Activated T-cell treated with anti-CD3 and anti-CD28 coated beads for 48 hours (primary cell): ENCODE measurements at places on chromosomes 5 and 9.

- no peak for DNase-seq
These were observed 315.2 kb upstream of the ATP10B start for GRCh38 chr5:161167016-161167767.

DNA sequence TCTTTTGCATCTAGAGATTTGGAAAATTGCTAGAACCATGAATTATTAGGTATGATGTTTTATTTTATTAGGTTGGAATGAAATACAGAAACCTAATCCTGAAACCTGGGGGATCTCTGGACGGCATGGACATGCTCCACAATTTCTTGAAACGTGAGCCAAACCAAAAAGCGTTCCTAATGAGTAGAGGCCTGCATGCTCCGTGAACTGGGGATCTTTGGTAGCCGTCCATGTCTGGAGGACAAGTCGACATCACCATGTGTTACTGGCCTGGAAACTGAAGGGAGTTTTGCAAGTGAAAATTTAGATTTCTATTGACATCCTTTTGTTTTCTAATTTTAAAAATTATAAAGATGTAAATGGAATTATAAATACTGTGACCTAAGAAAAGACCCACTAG, 100.7 kb downstream of the NLN start:
- no peak for DNase-seq

- no peak for DNase-seq
These were observed 277.1 kb downstream of the NR3C1 start for GRCh38 chr5:143126174-143127019.

DNA sequence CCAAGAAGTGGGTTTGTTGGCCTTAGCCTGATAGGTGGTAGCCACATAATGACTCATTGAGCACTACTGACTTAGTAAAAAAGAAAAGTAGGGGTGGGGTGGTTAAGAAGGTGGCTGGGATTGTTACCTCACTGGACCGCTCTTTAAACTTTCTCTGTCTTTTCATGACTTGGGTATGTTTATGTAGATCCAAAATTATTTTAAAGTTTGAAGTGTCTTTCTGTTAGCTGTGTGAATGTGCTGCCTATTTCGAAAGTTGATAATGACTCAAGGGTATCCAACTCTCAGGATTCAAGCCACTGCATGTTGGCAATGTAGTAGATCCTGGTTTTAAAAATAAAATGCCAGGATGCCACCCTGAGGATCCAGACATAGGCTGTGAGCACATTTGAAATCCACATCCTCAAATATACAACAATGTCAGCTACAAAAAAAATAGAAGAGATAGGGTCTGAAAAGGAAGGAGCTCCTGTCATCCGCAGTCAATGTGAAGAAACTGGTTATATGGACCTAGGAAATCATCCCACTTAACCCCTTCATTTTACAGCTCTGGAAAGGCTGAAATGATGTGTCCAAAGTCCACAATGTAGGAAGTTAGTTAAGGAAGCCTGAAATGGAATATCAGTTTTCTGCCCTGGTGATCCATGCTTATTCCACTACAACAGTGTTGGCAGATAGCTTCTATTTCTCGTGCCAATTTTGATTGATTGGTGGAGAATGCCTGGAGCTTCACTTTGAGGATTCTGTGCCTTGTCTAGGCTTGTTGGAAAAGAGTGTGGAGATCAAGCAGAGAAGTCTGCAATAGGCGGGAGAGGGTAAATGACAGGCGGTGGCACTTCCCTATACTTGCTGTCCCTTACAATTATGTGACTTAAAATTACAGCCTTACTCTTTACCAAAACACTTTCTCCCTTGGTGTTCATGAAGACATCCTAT, 23.4 kb downstream of the ZNF462 start:
- no peak for DNase-seq

- DNase-seq, result no peak
These were observed 944.5 kb upstream of the CTNND2 start for GRCh38 chr5:12848709-12849108.

DNA sequence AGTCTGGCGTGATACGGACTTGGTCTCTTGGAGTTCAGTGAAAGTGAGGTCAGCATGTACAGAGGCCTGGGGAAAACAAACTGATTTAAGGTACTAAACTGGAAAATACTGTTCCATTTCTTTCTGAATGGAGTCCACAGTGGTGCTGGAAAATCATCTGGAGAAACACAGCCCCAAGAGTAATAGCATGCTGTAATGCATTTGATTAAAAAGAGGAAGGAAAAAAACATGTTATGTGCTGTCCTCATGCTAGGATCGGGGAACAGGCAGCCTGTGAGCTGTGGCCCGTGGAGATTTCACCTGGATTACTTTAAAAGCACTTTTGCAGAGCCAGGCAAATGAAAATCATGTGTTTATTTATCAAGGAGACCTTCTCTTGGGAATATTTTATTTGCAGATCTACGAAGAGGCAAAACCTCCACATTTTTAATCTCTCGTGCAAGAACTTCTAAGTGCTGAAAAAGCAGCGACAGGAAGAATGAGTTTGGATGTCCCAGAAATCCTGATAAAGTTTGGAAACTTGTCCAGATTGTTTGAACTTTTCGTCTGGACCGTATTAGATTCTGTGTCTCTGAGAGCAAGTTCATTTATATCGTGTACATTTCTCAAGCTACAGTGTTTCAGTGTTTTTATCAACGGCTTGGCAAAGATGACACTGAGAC, 228.8 kb downstream of the GAS1 start:
- DNase-seq, result no peak

DNA sequence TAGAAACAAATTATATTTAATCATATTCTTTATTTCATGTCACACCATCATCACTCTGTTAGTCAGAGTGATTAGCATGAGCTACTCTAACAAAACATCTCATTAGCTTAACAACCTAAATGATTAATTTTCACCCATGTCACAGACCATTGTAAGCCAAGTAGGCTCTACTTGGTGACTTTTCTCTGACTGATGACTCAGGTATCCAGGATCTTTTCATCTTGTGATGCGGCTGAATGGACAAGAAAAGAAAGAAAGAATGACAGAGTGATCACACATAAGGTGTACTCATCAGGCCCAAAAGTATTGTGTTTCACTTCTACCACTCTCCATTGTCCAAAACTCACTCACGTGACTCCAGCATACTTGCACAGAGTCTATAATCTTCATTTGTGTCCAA, 299.3 kb downstream of the ANXA1 start:
- DNase-seq, result no peak

GRCh38 chr9:23011669-23012068, 565.0 kb downstream of the DMRTA1 start:
- DNase-seq, result no peak

DNA sequence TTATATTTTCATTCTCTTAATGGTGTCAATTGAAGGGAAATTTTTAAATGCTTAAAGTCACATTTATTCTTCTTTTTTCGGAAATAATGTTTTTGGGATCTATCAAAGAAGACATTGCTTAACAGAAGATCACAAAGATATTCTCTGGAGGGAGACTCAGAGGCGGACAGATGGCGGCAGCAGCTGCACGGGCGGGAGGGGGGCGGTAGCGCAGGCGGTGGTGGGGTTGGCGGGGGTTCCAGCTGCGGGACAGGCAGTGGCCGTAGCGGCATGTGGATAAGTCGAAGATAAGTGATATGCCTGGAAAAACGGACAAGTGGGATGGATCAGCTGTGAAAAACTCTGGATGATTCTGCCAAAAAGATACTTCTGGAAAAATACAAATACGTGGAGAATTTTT, 31.6 kb upstream of the ZDHHC11B start:
- no peak for DNase-seq

GRCh38 chr9:110691002-110691549, 22.5 kb downstream of the MUSK start:
- DNase-seq, result no peak

DNA sequence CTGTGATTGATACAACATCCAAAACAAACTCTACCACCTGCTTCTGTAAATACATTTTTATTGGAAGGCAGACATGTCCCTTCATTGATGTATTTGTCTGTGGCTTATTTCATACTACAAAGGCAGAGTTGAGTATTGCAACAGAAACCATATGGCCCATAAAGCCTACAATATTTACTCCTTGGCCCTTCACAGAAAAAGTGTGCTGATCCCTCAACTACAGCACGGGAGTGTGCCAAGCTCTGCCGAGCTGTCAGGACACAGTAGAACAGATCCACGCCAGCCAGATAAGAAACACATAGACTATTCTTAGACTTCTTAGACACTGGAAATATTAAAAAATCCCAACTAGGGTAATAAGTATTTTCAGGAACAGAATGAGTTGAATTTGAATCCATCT, 13.2 kb downstream of the TICAM2 start:
- DNase-seq, result no peak

- DNase-seq, result no peak
These were observed 18.1 kb downstream of the GCNT4 start for GRCh38 chr5:75034137-75034739.

DNA sequence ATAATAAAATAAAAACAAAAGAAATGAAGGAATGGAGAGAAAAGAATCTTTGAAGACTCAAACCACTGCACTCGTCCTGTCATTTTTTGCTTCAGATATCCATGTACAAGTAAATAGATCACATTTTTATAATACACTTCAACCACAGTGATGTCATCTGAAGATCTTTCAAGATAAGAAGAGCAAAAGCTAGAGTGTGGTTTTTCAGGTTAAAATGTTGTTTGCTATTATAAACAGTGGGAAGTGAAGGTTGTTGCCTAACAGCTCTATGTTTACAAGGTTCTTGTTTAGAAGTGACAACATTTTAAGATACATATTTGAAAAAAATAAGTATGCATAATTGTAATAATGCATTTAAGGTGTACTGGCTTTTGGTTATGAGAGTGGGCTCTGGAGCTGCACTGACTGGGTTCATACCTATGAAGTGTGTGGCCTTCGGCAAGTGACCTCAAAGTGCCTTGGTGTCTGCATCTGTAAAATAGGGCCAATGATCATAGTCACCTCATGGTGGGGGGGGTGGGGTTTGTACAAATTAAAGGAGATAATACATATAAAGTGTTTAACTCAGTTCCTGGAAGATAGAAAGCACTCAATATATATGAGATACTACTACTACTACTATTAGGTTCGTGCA, 45.5 kb upstream of the IL7R start:
- DNase-seq, result no peak

DNA sequence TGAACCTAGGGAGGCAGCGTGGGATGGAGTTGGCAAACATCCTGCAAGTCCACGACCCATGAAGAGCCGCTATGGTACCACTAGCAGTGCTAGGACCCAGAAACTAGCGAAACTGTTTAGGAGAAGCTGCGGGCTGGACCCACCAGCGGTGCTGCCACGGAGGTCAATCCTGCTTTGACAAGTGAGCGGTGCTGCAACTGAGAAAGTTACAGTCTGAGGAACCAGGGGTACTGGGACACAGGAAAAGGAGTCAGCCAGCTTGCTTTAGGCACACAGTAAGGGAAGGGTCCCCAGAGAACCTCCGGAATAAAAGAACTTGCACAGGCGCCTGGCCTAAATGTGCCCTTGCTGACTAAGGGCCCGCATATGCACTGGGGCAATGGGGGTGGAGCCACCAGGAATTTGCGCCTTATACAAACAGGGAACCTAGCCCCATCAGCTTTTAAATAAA, 23.6 kb upstream of the ANXA2R start:
- no peak for DNase-seq

- no peak for DNase-seq
These were observed 179.1 kb downstream of the AUH start for GRCh38 chr9:91182429-91183225.

GRCh38 chr9:97617939-97618416, 15.2 kb downstream of the TSTD2 start:
- DNase-seq, result no peak

- no peak for DNase-seq
These were observed 5.3 kb upstream of the ACO1 start for GRCh38 chr9:32378993-32379729.

DNA sequence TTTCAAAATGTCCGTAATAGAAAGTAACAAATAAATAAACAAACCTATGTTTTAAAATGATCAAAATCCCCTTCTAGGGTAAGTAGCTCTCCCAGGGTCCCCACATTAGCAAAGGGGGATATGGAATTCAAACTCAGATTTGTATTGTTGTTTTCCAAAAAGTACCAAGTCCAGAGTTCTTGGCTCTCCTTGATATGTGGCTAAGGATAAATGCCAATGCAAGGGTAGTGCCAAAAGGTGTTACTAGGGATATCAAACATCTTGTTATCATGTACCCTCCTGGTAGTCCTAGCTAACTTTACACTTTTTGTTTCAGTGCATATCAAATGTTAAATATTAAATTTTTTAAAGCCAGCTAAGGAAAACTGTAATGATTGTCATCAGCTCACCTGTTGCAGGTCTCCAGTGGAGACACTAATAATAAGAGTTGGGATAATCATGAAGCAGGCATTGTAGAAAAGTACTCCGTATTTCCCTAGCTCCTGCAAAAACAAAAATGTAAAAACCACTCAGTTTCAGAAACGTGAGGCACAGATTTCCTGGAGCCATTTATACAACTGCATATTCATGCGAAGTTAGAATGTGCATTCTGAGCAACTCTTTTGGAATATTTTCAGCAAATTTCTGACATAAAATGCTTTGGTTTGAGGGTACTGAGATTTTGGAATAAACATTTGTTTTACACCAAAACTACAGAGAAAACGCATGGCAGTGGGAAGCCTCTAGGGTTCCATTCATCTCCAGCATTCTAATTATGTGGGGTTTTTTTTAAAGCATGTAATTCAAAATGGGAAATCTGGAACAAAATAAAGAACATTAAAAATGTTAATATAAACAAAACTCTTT, 39.8 kb downstream of the SLC35D2 start:
- DNase-seq, result no peak

DNA sequence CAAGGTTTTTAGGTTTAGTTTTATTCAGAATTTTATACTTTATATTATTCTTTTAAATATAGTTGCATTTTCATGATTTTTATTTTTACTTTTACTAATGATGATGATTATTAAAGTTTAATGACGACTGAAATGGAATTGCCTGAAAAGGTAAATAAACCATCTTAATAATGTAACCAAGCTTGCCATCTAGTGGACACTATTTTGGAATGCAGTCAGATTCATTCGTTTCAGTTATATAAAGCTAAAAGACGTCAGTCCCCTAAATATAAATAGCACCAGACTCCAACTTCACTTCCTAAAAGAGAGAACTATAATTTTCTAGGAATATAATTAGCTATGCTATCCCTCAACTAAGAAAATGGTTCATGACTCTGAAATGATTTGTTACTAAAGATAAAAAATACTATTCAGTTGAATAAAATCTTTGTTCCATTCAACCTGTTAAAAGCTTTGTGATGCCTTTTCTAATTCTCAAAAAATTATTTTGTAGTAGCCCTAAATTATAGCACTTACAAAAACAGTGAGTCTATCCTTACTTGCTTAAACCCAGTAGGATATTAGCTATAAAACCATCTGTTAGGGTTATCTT, 19.9 kb downstream of the ABITRAM start:
- DNase-seq, result no peak
